Tibial nerve (tissue), 4 donors: ENCODE measurements at places on chromosomes 6 and 20.

GRCh38 chr20:7806831-7807230, 133.4 kb downstream of the HAO1 start:
- no peak for DNase-seq

- DNase-seq, result no peak
Measured at GRCh38 chr6:163892824-163893561, 478.5 kb downstream of the QKI start.

GRCh38 chr20:50682947-50683530, 8.3 kb downstream of the RIPOR3 start:
- DNase-seq, result no peak

DNA sequence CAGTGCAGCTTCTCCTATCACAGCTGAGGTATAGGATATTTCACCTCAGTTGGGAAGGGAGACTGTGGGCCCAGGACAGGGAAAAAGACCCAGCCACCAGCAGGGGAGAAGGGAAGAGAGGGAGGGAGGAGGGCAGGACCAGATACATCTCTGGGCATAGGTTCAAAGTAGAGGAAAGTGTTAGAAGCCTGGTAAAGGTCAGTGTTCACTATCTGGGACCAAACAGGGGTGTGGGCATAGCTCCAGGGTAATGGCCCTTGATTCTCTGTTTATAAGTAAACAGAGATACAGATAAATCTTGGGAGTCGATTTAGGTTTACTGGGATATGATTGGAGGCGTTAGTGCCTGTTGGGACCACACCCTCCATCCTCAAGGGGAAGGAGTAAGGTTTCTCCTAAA, 266.2 kb downstream of the LRFN2 start:
- no peak for DNase-seq

GRCh38 chr6:40407239-40407638, 179.9 kb downstream of the LRFN2 start:
- no peak for DNase-seq

DNA sequence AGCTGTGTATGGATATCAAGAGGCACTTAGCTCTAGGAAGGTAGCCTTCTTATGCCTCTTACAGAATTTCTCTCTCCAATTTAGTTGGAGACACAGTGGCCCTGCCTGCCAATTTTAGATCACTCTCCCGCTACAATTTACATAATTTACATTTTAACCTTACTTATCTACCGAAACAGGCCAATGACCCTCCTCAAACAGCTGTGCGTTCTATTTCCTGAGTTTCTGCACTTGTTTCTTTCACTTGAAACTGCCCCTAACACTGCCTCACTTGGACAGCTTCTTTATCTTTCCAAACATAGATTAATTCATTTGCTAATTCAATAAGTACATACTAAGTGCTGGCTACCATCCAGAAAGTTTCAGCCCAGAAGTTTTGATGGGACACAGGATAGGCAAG, 52.9 kb upstream of the HDDC2 start:
- no peak for DNase-seq

DNA sequence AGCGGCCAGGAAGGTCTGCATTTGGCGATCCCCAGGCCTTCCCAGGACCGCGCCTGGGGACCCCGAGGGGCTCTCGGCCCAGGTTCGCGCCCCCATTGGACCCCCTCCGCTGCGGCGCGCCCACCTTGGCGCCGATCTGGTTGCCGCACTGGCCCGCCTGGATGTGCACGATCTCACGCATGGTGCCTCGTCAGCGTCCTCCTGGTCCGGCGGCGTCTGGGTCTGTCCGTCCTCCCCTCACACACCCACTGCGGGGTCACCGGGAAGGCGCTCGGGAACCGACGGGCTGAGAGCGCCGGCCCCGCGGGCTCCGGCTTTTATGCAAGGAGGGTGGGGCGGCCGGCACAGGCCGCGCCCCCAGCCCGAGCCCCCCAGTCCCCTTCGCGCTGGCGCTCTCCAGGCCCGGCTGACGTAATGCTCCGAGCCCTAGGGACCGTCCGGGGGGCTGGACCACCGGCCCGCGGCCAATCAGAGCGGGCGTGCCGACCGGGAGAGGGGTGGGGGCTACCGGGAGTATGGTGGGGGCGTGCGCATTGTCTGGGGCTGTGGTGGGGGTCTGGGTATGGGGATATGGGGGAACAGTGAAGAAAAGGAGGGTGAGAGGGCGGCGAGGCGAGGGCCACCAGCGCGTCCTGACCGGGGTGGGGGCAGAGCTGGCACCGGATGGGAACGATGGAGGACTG, at the start of gene TUBB2B:
TUBB2B (minus strand) TSS at position 291 of the 683 bp plus-strand sequence; CDS start at position 181, 110 bp downstream.
- DNase-seq, result no peak

DNA sequence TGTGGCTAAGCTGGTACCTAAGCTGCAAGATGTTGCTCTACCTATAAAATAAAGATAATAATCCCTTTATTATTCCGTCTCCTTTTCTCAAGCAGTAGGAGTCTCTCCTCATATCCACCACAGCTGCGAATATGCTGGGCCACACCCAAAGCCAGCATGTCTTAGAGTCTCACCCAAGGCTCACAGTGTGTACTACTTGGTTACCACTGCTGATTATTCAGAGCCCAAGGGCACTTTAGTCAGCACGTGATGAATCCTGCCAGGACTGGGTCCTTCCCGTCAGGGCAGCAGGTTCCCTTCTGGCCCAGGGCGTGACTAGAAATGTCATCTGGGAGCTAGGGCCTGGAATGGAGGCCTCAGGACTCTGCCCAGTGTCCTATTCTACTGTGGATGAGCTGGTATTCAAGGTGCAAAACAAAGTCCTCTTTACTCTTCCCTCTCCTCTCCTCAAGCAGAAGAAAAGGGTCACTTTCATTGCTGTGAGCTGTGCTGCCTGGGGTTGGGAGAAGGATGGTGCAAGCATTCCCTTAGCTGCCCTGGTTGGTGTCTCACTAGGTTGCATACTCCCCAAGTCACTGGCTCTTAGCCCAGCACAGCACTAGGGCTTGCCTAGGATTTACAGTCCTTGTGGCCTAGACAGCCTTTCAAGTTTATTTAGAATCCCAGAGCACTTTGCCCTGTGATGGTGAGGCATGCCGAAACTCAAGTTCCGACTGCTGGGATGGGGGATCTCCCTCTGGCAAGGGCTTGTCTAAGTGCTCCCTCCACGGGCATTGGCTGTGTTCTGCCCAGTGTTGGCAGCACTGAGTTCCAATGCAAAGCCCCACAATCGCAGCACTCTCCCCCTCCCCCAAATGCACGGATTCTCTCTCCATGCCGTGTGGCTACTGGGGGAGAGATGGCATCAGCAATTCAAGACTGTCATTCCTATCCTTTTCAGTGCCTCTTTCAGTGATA, 320.2 kb downstream of the BTBD9 start:
- no peak for DNase-seq

GRCh38 chr6:41583565-41583964, 37.4 kb downstream of the FOXP4 start:
- DNase-seq, result no peak

DNA sequence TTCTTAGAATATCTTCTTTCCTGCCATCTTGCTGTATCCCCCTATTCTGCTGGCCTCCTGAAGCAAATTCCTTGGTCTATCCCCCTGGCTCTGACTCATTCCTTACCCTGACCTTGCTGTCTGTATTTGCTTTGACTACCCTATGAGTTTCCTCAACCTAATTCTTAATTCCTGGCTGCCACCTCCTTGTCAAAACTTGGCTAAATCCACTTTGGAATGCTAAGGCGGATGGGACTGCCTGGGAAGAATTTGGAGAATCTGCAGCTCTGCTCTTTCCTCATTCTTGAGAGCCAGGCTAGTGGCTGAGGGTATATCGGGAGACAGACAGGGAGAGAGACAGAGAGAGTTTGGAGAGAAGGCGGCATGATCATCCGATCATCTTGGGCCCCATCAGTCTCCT, 24.4 kb downstream of the CAP2 start:
- no peak for DNase-seq

DNA sequence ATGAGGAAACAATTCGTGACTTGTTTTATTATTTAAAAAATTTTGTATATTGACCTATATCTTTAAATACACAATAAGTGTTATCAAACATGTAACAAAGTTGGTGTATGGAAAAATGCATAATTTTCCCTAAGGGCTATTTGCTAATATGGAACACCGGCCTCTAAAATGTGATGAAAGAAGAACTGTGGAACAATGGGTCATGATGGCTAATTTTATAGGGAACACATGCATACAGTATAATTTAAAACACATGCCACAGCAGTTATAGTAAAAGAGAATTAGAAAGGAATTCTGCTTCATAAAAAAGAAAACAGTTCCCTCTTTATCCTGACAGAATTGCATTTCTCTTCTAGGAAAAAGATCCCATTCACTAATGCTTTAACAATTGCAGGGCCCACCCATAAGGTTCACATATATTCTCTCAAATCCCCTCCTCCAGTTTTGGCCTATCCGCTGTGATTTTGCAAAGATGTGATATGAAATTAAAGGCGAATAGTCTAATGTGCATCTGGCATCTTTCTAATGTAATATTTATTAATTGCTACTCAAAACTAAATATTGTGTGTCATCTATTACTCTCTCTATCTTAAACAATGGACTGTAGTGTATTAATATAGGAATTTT, 628.1 kb upstream of the CITED2 start:
- DNase-seq, result no peak

GRCh38 chr6:73079978-73080377, 145.3 kb downstream of the KHDC1L start:
- DNase-seq, result no peak

DNA sequence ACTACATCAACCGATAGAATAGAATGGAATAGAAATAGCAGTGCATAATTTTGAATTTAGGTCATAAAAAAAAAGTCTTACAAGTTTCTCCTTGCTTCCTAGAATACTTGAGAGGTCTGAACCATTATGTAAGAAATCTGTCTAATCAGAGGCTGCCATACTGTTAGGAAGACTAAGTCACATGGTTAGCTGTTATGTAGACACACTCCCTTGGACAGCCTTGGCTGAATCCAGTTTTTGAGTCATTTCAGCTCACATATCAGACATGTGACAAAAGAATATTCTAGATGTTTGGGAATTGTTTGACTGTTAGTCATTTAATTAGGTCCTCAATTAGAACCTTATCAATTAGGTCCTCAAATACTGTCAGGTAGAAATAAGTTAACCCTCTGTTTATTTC, 1601.4 kb downstream of the GRIK2 start:
- DNase-seq, result no peak

GRCh38 chr20:25495189-25495824, 87.8 kb downstream of the GINS1 start:
- no peak for DNase-seq

- no peak for DNase-seq
Measured at GRCh38 chr20:46771195-46771588, 61.7 kb downstream of the SLC2A10 start.

- no peak for DNase-seq
Measured at GRCh38 chr6:23412770-23413169, 713.2 kb upstream of the NRSN1 start.

GRCh38 chr6:83359638-83360037, 71.2 kb downstream of the ME1 start:
- DNase-seq, result no peak

DNA sequence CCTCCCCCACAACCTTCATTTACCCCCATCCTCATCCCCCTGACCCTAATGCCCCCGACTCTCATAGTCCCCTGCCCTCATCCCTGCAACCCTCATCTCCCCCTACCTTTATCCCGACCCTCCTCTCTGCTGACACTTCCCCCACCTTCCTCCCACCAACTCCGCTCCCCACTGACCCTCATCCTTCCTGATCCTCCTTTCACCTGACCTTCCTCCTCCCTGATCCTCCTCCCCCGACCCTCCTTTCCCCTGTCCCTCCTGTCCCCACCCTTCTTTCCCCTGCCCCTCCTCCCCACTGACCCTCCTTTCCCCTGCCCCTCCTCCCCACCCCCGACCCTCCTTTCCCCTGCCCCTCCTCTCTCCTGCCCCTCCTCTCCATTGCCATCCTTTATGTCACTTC, 7.1 kb downstream of the TREML2 start:
- DNase-seq, result no peak

- no peak for DNase-seq
Measured at GRCh38 chr6:152846825-152847224, 96.2 kb downstream of the VIP start.

DNA sequence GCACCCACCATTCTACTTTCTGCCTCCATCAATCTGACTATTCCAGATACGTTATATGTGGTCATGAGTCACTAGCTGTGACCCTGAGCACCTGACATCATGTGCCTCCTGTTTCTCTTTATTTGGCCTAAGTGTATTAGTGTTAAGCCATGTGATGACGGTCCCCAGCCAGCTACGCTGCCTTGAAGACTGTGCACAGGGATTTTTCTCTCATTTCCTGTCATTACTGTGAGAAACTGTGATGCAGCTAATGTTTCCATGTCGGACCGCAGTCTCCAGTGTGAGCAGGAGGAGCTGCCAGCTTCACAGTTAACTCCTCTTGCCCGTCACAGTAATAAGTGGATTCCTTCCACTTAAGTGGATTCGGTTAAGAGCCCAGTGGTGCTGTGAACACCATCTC, 9.9 kb upstream of the SPATS1 start:
- no peak for DNase-seq

- DNase-seq, result no peak
Measured at GRCh38 chr6:165588515-165588914, 74.5 kb downstream of the PDE10A start.

DNA sequence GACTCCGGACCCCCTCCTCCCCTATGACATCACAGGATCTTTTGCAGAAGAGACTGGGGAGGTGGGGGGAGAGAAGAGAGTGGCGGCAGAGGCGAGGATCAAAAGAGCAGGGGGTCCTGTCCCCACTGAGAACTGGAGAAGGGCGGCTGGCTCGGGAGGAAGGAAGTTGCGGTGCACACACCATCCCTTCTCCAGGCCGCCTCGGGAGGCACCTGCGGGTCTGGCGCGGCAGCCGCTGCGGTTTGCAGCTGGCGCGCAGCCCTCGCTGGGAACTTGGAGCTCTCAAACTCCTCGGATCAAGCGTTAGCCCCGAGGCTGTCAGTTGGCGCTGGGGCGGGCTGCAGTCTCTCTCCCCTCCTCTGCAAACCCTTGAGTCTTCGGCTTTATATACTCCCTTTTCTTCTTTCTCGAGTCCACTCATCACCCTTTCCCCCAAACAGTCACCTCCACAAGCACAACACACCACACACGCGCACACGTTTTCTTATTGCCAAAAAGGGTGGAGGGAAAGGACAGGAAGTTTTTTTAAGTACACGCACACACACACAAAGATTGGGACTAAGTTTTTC, 180.7 kb downstream of the TBXT start:
- DNase-seq, result no peak
